ENCODE measurements at places on chromosomes 7 and 10.

DNA sequence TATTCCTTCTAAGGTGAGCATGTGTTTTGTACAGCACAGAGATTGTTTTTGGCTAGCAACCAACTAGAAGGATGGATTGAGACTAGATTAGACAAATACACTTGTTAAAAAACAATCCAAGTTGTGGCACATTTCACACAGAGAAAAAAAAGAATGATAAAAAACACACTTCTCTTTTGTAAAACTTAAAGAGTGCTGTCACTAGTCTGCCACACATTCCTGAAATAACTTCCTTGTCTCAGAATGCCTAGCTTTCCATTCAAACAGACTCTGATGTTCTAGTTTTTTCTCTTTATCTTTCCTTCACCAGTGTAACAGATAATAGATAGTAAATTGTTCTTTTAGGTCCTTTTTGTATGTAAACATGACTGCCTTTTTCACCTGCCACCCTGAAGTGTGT lies 11.4 kb downstream of the DLD start:
- DNase-seq, result no peak

- no peak for DNase-seq
Observed at GRCh38 chr7:3598854-3599253, 297.8 kb downstream of the SDK1 start.

DNA sequence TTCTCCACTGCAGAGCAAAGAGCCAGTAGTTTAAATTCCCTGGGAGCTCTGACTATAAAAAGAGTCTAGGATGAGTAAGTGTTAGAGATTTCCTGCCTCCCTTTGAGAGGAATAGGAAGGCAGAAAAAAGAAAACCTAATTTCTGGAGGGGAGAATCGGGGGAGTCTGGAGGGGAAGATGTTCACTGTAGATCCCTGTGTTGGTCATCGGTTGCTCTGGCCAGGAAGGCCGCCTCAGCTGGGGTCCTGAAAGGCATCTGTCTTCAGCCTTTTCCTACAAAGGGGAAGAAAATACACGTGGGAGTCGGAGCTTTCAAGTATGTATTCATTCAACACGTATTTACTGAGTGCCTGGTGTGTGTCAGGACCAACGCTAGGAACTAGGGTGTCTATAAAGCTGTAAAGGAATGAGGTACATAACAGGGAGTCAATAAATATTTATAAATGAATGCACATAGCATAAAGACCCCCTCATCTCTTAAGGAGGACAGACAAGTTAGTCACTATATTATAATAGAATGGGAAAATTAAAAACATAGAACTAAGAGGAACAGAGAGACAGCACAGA lies 101.1 kb downstream of the ICA1 start:
- DNase-seq, result no peak

DNA sequence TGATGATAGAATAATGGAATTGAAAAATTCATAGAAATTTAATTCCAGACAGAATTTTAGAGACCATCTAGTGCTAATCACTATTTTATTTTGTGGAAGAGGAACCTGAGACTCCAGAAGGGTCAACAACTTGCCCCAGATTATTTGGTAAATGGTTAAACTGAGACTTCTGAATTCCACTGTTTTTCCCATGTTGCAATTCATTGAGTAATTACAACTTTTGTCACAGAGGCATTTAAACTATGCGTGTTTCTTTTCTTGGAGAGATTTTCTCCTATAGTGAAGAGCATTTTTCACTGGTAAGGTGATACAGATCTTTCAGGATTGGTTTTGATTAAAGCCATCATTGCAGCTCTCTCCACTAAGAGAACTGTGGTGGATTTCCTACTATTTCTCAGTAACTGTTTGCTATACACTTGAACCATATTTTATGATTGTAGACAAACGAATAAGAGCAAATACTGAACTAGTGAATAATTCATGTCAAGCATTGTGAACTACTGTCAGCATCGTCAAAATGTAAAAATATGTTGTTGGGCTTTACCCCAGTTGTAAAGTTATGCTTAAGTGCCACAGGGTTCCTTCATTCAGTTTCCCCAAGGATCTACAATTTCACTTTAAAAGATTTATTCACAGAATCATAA lies 26.5 kb downstream of the LRGUK start:
- DNase-seq, result no peak

DNA sequence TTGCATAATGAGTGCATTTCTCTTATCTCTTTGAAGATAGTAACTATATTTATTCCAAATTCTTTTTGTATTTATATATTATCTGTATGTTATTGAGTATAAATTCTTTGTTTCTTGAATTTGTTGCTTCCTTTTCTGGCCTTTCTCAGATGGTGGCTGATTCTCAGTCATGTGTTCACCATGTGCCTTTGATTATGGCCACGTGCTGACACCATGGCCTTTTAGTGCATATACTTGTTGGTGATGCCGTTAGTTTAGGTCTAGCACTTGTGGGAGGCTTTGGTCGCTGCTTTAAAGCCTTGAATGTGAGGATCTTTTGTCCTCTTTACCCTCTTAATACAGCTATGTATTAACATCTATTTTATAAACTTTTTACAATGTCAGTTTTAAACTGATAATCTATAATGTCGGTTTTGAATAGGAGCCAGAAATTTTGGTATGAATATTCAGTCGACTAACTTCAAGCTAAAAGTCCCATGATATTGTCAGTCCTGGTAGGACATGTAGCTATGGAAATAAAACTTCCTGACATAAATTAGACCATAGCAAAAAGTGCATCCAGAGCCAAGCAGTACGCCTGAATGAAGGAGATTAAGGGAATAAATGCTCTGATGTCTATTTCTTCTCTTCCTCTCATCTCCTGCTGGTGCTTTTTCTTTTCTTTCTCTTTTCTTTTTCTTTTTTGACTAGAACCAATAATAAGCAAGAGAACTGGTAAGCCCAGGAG lies 130.3 kb downstream of the GNAI1 start:
- DNase-seq, result no peak

DNA sequence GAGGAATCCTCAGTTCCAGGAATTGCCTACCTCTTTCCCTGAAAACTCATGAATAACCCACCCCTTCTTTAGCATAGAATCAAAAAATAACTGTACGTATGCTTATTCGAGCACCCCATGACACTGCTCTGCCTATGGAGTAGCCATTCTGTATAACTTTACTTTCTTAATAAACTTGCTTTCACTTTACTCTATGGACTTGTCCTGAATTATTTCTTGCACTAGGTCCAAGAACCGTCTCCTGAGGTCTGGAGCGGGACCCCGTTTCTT lies 11.1 kb downstream of the CCL24 start:
- DNase-seq, result no peak

All from GOT3 (cell line).